ENCODE measurements at places on chromosomes 12 and 14.

GRCh38 chr12:32395026-32395425 lies 4.3 kb upstream of the FGD4 start:
- DNase-seq, result no peak

DNA sequence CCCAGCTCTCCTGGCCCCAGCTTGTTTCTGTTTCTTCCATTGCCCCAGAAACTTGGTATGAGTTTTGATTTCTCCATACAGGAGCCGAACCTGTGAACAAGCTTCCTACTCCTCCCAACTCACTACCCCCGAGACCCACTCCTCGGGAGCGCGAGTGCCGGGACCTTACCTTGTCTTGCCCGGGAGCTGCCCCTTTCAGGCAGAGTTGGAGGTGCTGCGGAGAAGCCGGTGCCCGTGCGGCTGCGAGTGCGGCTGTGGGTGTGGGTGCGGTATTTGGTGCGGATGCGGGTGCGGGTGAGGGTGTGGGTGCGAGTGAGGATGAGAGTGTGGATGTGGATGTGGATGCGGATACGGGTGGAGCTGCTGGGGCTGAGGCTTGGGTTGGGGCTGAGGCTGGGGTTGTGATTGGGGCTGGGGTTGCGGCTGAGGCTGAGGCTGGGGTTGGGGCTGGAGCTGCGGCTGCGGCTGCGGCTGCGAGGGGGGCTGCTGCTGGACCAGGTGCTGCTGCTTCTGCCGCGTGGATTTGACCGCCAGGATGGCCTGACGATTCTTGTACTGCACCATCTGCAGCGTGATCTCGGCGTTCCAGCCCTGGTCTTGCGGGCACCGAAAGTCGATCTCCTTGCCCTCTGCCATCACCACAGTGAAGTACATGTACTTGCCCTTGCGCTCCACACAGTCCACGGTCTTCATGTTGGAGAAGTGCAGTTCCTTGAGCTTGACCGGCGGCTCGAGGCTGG lies 1.1 kb downstream of the PHLDA1 start:
- peak; percentile 41 for DNase-seq

DNA sequence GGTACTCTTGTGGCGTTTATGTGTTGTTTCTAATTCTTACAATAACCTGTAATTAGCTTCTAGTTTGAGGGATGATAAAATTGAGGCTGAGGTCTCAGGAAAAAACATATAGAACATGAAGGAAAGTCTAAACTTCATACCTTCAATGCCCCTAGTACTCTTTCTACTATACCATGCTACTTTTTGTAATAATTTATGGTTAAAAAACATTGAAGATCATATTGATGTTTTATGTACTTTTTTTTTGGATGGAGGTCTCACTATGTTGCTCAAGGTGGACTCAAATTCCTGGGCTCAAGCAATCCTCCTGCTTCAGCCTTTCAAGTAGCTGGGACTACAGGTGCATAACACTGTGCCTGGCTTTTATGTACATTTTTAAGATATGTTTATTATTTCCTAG lies 13.8 kb downstream of the G2E3 start:
- DNase-seq, result no peak

- DNase-seq, result peak; percentile 79
Observed at GRCh38 chr14:100438678-100439592, 115.8 kb downstream of the SLC25A47 start.

GRCh38 chr12:54879579-54879978 lies 25.3 kb downstream of the MUCL1 start:
- no peak for DNase-seq

All from GM03348 (cell line).